ENCODE measurements at places on chromosomes 11 and 22.

- no peak for DNase-seq
Observed at GRCh38 chr22:36435516-36436415, 45.7 kb downstream of the TXN2 start.

DNA sequence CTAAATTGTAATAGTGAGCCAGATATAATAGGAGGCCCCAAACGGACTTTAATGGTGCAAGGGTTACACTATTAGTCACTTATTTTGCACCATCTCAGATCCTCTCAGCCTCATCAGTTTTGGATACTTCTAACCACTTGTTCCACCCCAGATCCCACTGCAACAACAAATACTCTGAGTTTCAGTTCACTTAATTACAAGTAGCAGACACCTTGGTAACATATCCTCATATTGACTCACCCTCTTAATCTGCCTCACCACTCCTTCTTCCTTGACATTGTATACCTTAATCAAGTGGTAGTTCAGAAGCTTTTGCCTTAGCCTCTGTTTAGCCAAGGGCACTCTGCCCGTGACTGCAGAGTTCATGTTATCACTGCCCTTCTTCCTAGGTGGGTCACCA, 256.1 kb upstream of the UBASH3B start:
- no peak for DNase-seq

DNA sequence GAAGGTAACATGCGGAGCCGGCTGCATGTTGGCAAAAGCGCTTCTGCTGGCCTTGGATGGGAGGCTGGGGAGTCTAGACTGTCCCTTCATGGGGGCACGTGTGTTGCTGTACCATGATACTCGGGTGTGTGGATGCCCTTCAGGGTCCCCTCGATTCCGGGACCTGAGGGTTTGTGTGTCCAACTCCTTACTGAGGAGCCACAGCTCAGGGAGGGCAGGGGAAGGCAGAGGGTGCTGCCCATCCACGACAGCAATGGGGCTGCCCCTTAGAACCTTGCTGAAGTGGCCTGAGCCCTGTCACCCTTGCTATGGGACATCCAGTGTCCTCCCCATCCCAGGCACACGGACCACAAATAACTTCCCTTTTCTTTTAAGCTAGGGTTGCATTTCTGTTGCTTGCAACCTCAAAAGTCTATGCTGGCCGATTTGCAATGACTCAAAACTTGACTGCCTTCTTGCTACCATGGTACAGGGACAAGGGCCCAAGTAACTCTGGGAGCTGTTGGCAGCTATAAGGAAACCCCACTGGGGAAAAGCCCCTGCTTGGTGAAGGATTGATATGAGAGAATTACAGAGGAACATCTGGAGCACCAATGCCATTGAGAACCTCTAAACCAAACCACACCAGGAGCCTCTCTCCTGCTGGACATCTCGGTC, 43.8 kb downstream of the RTL6 start:
- DNase-seq = no peak

DNA sequence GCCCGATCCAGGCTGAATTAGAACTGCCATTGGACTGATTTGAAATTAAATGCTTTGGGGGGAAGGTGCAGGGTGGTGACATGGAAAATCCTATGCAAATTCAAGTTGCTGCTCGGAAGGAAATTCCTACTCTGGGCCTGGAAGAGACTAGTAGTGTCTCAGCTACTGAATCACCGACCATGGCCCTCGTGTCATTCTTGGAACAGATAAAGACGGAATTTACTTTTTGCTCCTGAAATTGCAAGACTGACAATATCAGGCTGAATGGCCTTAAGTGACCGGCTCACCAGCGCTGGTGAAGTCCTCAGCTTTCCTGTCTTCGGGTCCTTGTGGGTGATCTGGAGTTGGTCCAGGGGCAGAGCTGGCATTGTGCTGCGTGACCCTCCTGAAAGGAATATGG, 6.1 kb downstream of the ASCC2 start:
- DNase-seq = no peak

- DNase-seq = no peak
Observed at GRCh38 chr11:12636871-12637410, 37.3 kb upstream of the TEAD1 start.

DNA sequence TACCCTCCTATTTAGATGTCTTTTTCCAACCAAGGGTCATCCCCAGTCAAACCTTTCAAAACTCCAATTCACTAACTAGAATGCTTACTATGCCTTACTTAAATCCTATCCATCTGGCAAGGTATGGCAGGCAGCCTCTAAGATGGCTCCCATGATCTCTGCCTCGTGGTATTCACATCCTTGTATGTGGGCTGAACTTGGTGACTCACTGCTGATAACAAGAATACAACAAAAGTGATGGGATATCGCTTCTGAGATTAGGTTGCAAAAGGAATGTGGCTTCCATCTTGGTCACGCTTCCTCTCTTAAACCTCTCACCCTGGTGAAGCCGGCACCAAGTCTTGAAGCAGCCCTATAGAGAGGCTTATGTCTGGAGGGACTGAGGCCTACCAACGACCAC, 29.6 kb upstream of the UPB1 start:
- DNase-seq = no peak

DNA sequence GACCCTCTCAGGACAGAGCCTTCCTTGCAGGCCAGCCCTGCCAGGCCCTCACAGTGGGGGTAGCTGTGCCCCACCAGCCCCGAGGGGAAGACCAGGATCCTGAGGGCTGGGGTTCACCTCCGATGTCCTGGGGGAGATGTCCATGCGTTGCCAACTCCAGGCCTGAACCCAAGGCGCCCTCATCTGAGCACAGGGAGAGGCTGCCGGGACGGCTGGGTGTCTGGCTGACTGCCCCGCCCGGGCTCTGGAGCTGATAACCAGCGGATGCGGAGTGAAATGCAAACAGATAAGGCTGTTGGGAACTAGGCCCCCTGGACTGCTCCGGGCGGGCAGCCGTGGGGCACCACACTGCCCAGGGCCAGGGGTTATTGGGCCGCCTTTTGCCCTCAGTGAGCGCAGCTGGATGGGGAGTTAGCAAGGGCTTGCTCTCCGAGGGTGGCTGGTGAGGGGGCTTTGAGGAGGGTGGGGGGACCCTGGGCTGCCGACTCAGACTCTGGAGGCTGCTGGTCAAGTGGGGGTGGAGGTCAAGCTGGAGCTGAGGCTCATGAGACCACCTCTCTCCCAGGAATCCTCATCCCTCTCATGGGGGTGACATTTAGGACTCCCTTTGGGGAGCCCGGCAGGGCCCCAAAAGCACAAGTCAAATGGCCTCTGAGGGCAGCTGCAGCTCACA, 5.6 kb upstream of the MUC6 start:
- no peak for DNase-seq

GRCh38 chr11:45023065-45023365, 72.3 kb upstream of the TP53I11 start:
- DNase-seq = no peak

DNA sequence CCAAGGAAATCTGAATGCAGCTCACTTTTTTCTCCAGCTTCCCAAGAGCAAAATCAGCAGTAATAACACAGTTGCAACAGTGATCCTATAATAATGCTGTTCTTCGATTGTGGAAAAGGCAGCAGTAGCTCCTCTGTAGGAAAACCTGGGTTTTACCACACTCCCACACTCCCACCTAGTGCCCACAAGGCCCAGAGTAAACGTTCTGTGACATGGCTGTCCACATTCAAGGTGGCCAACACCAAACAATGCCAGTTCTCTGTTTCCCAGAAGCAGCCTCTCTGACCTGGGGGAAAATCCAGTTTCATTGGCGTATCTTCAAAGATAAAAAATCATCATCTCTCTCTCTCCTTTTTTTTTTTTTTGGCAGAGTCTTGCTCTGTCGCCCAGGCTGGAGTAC, 40.2 kb downstream of the WT1 start:
- DNase-seq = no peak
